Suppressor macrophage (primary cell): ENCODE measurements at places on chromosomes 5 and 9.

DNA sequence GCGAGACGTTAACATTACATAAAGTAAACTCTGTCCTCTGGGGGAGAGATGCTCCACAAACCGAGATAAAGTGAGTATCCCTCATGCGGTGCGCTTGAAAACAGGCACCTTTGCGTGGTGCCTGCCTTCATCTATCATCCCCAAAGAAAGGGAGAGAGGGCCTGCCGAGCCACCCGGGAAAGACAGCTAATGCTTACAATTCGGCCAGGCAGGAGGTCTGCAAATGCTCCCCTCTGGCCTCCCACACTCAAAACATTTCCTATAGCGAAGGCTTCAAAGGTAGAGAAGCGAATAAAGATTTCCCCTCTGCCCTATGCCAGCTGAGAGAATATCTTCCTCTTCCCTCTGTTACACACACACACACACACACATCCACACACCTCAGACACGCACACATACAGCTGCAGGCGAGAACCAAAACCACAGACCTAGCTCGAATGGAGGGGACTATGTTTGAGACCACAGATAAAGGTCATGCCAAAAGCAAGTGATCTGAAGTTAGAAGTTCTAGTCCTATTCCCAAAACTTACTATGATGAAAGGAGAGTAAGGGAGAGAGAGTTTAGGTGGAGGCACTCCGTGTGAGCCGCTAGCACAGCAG is 132.8 kb downstream of the CRB2 start:
- no peak for DNase-seq

DNA sequence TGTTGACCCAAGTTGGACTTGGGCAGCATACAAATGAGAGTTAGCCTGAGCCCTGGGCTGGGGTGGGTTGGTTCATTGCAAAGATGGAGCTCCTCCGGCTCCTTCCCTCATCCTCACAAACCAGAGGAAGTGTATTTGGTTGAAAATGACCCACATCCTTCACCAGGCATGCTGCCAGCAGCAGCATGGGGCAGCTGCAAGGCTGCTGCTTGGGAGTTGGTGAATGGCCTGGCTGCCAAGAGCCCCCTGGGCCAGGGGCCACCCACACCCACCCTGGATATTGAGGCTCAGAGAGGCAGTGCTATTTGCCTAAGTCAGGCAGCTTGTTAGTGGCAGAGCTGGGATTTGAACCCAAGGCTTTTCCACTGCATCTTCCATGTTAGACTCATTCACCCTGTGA is 29.5 kb downstream of the PPARGC1B start:
- no peak for DNase-seq

DNA sequence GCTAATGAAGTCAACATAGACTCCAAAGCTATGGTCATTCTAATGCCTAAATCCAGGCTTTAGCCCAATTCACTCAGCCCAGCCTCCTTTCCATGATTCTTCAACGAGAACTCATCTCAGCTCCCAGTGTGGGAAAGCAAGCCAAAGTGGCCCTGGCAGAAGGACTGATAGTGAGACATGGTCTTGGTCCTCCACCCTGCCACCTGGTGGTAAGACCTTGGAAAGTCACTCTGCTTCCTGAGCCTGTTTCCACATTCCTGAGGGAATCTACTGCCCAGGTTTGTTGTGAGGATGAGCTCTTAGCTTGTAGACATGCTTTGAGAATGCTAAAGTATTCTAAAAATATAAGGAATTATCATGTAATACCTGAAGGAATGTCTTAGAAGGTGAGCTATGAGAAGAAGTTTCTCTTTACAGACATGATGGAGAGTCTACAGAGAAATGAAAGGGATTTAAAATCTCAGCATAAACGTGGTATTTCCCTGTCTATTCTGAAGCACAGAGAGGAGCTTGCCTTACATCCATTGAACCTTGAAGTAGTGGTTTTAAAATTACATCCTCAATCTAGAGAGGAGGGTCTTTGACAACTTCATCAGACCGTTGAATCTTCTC is 173.5 kb downstream of the TRIM32 start:
- DNase-seq, result peak; percentile 63

DNA sequence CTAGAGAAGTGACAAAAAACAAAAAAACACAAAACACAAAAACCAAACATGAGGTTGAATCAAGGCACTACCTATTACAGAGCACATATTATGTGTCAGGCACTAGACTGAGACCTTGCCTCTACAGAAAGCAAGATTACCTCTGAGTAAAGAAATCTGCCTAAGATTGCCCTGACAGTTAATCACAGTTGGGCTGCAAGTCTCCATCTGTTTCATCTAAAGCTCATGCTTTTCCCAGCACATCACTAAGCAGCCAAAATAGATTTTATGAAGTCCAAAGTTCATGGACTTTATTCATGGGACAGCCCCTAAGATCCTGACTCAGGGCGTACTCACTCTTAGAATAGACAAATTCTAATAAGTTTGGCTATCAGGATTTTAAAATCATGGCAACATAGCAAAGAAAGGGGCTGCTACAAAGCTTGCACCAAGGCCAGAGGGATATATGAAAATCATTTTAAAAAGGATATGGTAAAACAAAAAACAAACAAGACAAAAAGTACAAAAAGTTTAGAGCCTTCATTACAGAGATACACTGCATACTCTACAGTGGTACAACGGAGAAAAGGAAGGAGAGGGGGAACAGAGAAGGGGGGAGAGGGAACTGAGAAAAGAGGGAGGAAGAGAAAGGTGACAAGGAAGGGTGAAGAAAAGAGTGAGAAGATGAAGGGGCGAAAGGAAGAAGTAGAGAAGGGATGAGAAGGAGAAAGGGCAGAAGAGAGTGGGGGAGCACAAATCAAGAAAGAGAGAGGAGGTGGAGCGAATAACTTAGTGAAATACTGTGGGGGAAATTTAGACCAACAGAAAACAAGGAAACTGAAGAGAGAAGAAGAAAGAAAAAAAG is 58.2 kb downstream of the RICTOR start:
- no peak for DNase-seq

DNA sequence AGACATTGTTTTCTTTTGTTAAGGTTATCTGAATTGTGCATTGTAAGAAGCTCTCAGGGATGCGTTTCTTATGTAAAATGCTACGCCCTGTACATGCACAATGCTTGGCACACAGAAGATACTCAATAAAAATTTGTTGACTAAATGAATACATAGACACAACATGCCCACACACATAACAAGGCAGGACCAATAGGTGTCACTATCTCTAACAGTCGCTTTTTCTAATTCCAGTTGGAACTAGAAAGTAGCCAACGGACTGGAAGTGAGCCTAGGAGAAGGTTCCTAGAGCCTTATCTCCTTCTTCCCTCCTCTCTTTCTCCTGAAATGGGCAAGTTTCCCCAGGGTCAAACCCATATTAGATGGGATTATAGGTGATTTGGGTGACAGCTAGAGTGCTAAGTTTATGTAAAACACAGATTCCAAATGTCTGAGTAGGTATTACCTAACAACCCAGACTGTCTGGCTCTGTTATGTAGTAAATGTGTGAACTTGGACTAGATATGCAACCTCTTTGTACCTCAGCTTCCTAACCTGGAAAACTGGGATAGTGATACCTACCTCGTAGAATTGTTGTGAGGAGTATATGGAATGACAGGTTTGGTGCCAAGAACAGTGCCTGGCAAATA is 603.0 kb downstream of the RAB3C start:
- DNase-seq, result no peak

GRCh38 chr9:38066914-38067858 is 1.8 kb downstream of the SHB start:
- DNase-seq, result peak; percentile 75

DNA sequence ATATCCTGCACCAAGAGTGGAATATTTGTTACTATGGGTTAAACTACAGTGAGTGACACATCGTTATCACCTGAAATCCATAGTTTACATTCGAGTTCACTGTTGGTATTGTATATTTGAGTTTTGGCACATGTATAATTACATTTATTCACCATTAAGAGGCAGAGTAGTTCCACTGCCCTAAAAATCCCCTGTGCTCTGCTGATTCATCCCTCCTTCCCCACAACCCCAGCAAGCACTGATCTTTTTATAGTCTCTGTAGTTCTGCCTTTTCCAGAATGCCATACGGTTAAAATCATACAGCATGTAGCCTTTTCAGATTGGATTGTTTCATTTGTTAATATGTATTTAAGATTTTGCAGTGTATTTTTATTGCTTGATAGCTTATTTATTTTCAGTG is 495.2 kb downstream of the DIRAS2 start:
- DNase-seq, result peak; percentile 24

DNA sequence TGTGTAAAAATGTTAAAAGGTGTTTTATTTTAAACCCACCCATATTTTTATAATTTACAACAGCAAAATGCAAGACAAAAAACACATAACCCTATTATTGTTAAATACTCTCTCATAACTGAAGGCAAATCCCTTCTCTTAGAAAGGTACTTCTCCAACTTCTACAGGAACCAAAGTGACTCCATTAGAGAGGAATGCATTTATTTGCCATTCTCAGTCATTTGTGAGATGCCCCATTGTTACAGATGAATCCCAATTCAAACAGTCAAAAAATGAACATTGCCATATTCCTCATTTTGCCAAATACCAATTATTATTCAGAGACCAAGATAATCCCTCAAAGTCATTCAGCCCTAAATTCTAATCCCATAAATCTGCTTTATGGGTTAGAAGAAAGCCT is 175.8 kb downstream of the TSSK1B start:
- no peak for DNase-seq

- DNase-seq, result peak; percentile 10
Observed at GRCh38 chr5:90550963-90551362, 7.6 kb upstream of the ADGRV1 start.

- DNase-seq, result peak; percentile 72
Observed at GRCh38 chr5:132500931-132501628, 10.5 kb upstream of the IRF1 start.

- DNase-seq, result no peak
Observed at GRCh38 chr5:83665631-83666030, 55.0 kb downstream of the HAPLN1 start.

DNA sequence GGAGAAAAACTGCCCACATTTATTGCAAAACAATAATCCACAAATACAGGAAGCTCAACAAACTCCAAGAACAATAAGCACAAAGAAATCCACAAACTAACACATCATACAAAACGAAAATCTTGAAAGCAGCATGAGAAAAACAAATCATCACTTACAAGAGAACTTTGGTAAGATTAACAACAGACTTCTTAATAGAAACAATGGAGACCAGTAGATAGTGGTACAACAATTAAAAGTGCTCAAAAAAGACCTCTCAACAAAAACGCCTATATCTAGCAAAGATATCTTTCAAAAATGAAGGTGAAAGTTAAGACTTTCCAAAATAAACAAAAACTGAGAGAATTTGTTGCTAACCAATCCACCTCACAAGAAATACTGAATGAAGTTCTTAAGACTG is 38.4 kb downstream of the CDKL3 start:
- no peak for DNase-seq

- DNase-seq, result no peak
Observed at GRCh38 chr5:58326022-58326421, 133.9 kb downstream of the PLK2 start.

GRCh38 chr9:16417161-16417560 is 453.3 kb downstream of the BNC2 start:
- no peak for DNase-seq

GRCh38 chr5:60638300-60638699 is 61.7 kb downstream of the DEPDC1B start:
- DNase-seq, result no peak

DNA sequence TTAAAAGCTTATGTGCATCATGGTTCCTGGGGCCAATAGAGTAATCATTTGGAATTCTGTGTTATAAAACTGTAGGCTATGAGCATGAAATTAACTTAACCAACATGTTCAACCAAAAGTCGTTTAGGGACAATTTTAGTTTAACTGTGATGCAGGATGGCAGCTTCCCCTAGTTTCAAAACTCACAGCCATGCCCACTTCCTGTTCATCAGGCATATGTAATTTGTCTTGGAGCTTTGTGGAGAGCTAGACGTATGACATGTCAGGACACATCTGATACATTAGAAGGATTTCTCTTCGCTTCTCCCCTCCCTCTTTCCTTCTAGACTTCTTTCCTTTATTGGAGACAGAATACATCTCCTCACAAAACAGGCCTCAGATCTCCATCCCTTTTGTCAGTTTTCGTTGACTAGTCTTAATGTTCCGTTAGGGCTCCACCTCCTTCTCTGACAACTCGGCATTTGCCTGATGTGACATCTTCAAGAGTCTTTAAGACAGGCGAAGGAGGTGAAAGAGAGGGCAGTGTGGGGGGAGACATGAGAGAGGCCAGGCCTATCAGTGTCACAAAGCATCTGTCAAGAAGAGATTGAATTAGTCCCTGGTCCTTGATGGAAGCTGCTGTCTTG is 176.0 kb downstream of the MSX2 start:
- no peak for DNase-seq

DNA sequence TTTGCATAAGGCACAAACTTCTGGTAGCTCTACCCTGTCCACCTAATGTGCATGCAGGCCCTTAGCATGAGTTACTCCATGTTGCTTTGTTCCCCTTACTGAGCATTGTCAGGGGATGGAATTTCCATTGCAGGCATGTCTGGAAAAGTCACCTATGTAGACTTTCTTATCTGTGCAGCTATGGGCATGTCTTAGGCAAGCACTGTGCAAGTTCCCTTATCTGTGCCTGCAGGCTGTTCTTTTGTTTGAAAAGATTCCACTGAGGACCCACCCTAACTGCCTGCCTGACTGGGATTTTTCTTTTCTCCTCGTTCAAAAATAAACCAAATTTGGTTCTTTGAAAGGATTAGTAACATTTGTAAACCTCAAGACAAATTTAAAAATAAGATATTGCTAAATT is 587.0 kb downstream of the CDH18 start:
- DNase-seq, result no peak

DNA sequence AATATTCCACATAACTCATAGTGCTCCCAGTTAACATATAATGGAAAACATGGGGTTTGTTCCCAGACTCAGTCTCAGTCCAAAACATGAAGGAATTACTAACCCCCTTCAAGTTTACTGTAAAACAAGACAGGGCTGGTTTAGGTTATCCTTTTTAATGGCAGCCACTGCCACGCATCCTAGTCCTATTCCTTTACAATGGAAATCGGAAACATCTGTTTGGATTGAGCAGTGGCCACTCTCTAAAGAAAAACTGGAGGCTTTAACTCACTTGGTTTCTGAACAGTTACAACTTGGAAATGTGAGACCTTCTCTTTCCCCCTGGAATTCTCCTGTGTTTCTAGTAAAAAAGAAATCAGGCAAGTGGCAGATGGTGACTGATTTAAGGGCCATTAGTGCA is 609.9 kb upstream of the ACO1 start:
- no peak for DNase-seq

DNA sequence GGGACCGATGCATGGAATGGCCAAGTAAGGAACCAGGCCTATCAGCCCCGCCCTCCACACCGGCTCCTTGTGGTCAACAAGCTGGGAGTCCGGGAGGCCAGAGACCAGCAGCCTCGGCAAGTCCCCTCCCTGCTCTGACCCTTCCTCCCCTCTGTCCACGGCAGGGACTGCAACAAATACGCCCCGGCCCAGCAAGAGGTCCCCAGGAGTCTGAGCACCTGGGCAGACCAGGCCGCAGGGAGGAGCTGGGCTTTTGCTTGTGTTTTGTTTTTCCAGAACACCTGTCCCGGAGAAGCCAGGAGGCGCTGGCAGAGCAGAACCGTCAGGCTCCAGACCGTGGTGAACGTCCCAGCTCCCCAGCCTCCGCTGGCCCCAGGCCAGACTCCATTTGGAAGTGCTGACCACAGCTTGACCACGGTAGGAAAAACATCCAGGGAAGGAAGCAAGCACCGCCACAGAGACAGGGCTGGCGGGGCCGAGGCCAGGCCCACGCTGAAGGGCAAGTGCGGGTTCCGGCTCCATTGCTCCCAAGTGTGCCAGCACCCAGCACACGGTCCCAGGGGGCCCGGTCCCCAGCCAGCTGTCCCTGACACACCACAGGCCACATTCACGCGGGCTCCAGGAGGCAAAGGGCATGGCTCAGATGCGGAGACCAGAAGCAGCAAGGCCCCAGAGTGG is 56.7 kb downstream of the VAV2 start:
- DNase-seq, result no peak
